ENCODE measurements at places on chromosomes 5 and 9.

GRCh38 chr5:74209571-74209970, 431.0 kb downstream of the ENC1 start:
- DNase-seq, result peak; percentile 21

DNA sequence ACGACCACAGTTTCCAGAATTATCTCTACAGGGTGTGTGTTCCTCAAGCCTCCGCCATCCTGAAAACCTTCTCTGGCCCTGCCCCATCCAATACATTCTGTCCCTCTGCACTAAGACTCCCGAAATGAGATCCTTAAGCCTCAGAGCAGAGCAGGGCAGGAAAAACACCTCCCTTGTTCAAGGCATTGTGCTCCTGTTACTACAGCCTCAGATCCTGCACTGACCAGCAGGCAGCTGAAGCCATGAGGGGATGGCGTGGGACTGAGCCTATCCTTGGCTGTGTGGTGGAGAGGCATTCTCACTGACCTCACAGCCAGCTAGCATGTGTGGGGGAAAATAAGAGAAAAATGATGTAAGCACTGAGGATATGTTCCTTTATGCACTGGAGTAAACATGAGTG, 106.7 kb upstream of the PHYKPL start:
- DNase-seq, result no peak

- no peak for DNase-seq
Measured at GRCh38 chr9:87004016-87004415, 56.7 kb upstream of the GAS1 start.

DNA sequence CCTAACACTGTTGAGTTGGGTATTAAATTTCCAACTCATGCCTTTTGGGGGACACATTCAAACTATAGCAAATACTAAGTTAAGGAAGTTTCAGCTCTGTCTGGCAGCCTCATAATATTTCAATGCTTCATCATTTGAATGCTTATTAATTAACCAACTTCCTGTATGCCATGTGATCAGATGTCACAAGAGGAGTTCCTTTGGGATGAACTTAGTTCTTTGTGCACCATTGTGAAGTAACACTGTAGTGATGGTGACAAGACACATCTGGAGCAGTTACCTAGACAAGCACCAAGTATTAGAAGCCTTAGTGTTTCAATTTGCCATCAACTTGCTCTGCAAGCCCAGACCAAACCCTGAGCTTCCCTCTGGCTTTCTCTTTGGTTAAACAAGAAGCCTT, 90.7 kb upstream of the IL12B start:
- DNase-seq, result no peak

- no peak for DNase-seq
Measured at GRCh38 chr5:112532654-112533360, 113.7 kb upstream of the EPB41L4A start.

DNA sequence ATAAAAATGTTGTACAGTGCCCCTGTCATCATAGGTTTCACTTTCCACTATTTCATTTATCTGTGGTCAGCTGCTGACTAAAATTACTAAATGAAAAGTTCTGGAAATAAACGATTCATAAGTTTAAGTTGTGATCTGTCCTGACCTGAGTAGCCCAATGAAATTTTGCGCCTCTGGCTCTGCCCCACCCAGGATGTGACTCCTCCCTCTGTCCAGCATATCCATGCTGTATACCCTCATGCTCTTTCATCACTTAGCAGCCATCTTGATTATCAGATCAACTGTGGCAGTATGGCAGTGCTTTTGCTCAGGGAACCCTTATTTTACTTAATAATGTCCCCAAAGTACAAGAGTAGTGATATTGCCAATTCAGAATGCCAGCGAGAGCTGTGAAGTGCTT, 97.3 kb downstream of the STARD4 start:
- no peak for DNase-seq

GRCh38 chr5:149519601-149520000, 31.6 kb downstream of the CSNK1A1 start:
- DNase-seq, result no peak

- DNase-seq, result peak; percentile 29
Measured at GRCh38 chr9:79524266-79524665, 47.5 kb upstream of the TLE4 start.

- DNase-seq, result peak; percentile 84
Measured at GRCh38 chr5:34053133-34053532, 10.1 kb upstream of the C1QTNF3 start.

DNA sequence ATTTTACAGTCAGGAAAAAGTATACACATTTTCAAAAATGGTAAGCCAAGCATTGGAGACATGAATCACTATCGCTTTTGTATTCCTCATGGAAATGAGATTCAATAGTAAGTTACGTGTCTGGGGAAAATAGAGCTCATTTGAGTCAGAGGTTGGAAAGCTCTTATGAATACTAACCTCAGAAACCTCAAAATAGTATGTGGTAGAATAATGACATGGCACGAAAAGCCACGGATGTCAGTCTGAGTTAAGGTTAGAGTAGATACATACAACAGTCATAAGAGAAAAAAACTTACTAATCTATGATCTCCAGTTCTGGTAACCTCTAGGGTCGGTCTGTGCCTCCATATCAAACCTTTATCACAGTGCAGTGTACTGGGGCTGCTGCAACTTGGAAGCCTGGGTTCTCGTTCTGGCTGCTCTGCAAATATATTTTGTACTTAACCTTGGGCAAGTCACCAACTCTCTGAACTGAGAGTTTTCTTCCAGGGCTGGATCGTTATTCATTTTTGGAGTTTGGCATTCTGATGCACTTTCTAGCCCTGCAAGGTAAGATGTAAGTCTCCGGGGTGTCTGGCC, 31.8 kb downstream of the MAP1B start:
- DNase-seq, result peak; percentile 92

GRCh38 chr9:106467865-106468164, 395.2 kb upstream of the ZNF462 start:
- DNase-seq, result no peak

DNA sequence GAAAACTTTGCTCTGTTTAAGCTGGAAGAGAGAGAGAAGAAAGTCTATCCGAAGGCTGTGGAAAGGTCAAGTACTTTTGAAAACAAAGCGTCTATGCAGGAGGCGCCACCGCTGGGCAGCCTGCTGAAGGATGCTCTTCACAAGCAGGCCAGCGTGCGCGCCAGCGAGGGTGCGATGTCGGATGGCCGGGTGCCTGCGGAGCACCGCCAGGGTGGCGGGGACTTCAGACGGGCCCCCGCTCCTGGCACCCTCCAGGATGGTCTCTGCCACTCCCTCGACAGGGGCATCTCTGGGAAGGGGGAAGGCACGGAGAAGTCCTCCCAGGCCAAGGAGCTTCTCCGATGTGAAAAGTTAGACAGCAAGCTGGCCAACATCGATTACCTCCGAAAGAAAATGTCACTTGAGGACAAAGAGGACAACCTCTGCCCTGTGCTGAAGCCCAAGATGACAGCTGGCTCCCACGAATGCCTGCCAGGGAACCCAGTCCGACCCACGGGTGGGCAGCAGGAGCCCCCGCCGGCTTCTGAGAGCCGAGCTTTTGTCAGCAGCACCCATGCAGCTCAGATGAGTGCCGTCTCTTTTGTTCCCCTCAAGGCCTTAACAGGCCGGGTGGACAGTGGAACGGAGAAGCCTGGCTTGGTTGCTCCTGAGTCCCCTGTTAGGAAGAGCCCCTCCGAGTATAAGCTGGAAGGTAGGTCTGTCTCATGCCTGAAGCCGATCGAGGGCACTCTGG, 32.6 kb downstream of the CD180 start:
- DNase-seq, result no peak

- no peak for DNase-seq
Measured at GRCh38 chr5:67142816-67143215, 53.8 kb downstream of the CD180 start.

DNA sequence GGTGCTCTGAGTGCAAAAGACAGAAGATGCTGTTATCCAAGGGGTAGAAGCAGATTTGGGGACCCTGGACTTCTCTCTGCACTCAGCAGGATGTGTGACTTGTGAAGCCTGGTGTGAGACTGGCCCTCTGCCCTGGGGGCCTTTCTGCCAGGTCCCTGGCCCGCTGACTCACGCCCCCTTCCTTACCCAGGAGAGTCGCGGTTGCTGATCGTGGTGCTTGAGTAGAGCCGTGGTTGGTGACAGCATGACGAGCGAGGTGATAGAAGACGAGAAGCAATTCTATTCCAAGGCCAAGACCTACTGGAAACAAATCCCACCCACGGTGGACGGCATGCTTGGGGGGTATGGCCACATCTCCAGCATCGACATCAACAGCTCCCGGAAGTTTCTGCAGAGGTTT, 6.5 kb downstream of the NTMT1 start:
- DNase-seq, result peak; percentile 61

DNA sequence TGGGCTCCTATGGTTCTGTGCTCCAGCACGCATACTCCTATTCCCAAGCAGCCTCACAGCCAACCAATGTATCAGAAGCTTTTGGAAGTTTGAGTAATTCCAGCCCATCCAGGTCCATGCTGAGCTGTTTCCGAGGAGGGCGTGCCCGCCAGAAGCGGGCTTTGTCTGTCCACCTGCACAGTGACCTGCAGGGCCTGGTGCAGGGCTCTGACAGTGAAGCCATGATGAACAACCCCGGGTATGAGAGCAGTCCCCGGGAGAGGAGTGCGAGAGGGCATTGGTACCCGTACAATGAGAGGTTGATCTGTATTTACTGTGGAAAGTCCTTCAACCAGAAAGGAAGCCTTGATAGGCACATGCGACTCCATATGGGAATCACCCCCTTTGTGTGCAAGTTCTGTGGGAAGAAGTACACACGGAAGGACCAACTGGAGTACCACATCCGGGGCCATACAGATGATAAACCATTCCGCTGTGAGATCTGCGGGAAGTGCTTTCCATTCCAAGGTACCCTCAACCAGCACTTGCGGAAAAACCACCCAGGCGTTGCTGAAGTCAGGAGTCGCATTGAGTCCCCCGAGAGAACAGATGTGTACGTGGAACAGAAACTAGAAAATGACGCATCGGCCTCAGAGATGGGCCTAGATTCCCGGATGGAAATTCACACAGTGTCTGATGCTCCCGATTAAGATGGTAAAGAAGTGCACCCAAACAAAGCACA, 19.9 kb downstream of the ZBTB34 start:
- no peak for DNase-seq

DNA sequence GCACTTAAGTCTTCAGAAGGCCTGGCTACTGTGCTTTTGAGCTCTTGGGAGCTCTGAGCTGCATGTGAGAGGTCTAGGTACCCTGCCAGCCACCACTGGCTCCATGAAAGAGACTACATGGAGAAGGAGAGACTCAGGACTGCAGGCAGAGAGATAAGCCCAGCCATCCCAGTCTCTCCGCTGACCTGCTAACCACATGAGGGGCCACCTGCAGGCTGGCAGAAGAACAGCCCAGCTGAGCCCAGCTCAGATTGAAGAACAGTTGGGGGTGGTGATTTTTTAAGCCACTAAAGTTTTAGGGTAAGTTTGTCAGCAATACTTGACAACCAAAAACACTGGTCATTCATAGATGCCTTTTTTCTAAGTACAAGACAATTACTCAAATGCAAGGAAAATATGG, 205.0 kb upstream of the PRDM9 start:
- DNase-seq, result no peak

- DNase-seq, result no peak
Measured at GRCh38 chr9:120001536-120001935, 578.4 kb downstream of the CDK5RAP2 start.

DNA sequence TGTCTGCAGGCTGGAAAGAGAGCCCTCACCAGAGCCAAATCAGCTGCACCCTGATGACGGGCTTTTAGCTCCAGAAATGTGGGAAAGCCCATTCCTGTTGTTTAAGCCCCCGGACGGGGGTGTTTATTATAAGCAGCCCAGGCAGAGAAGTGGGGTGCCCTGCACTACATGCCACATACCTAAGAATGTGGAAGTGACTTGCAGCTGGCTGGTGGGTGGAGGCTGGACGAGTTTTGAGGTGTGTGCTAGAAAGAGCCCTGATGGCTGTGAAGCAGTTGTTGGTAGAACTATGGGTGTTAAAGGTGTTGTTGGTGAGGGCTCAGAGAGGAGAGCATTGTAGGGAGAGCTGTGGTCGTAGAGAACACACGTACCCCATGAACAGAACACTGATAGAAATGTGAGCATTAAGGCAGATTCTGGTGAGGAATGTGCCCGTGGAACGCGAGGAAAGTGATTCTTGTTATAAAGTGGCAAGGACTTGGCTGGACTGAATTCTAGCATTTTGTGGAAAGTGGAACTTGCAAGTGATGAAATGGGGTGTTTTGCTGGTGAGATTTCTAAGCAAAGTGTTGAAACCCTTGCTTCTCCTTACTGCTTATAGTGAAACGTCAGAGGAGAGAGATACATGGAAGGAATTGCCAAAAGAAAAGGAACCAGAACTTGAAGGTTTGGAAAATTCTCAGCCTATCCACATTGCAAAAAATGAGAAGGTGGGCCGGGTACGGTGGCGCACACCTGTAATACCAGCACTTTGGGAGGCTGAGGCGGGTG, 38.9 kb downstream of the AHRR start:
- DNase-seq, result no peak

- DNase-seq, result no peak
Measured at GRCh38 chr5:172607213-172607793, 33.8 kb upstream of the NEURL1B start.

DNA sequence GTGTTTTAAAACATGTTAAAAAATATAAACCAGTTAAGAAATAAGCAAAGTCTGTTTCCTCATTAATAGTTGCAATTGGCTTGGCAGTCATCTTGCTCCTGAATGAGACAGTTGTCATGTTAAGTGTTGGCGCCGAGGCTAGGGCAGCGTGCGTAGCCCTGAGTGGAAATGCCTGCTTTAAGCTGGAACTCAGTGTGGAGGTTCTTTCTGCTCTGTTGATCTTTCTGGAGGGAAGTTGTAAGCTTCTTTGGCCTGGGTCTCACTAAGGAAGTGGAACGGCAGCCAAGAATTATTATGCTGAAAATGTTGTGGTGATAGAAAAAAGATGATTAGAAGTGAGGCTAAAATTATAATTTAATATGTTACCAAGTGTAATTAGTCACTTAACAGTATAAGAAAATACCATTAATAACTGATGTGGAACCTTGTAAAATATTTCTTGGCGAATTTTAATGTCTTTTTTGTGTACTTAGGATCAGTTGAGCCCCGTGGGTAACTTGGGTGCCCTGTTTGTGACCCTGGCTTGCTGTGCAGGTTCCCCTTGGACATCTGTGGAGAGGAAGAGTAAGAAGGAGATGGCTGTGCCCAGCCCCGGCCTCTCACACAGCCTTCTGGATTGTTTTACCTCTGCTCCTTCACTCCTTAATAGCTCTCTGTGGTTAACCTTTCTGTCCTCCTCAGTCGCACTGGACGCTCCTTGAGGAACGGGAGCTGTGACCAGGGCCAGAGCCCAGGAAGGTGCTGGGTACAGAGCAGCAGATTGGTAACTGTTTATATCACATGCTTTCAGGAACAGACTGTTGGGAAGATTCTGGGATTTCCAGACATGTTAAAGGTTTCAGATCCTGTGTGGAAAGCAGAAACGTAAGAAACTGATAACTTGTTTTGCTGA, 31.0 kb downstream of the PCBD2 start:
- no peak for DNase-seq

- no peak for DNase-seq
Measured at GRCh38 chr5:2217219-2217618, 334.5 kb upstream of the IRX4 start.
